ENCODE measurements at places on chromosomes 7 and 10. TPM values are rescaled to one million over a fixed set of nuclear protein-coding genes. Genes with fewer than 3 reads are reported as not detected.

DNA sequence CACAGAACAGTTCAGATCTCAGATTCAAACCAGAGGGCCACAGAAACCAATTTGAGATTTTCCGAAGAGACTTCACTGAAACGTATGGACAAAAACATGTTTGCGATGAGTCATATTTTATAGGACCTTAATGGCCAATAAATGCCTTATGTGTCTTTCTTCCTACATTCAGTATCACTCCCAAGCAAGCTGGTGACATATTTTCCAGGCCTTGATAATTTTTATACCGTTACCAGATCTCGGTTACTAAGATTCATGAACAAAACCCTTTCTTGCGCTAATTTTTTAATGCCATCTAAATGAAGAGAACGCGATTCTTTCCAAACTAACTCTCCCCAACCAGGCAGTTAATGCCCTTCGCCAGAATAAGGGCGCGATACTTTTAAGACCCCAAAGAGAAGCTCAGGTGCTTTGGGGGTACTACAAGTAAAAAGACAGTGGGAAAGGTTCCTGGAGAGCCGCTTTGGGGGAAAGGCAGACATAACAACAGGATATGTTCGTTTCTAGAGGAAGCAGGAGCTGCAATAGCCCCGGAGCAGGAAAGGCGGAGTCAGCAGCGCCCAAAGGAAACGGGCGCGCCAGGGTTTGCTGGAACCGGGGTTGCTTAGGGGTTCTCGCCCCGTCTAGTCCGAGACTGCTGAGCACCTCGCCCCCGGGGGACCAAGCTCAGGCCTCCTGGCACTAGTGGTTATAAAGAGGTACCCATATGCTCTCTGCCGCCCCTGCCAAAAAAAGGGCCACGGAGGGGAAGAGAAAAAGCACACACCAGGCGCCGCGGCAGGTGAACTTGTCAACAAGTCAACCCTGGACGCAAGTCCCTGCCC is 884 bp downstream of the ICA1 start:
- DNase-seq, result peak; percentile 92

DNA sequence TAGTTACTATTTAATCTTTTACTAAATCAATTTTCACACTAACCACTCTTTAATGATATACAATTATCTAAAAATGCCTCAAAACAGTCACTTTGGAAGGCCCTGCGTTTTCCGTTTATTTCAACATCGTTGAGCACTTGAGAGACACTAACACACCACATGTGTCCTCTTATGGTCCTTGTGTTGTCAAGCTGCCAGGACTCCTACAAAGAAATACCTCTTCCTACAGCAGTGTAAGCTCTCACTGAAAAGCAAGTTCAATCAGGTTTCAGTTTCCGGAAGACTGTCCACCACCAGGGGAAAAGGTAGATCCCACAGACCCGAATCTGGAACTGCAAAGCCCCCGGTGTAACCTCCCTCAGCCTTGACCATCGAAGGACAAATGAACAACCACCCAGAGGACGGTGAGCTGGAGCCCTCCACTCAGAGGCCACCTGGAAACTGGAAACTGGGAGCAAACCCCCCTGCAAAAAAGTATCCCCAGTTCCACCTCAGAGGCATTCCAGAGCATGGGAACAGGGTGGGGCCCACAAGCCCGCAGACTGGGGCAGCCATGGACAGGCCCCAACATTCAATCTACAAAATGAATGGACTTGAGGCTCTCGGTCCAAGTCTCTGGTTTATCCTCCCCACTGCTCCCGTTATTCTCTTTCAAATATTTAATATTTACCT is 37.6 kb downstream of the KCNH2 start:
- DNase-seq, result no peak

Gene KCNMA1
- total RNA-seq, result 14.8 TPM

- peak; percentile 82 for DNase-seq
Measured at GRCh38 chr7:13990319-13990983, 985 bp upstream of the ETV1 start.

GRCh38 chr7:25855854-25856782 is 295.9 kb upstream of the NFE2L3 start:
- DNase-seq, result no peak

GRCh38 chr10:96995851-96996250 is 163.8 kb downstream of the LCOR start:
- DNase-seq, result no peak

DNA sequence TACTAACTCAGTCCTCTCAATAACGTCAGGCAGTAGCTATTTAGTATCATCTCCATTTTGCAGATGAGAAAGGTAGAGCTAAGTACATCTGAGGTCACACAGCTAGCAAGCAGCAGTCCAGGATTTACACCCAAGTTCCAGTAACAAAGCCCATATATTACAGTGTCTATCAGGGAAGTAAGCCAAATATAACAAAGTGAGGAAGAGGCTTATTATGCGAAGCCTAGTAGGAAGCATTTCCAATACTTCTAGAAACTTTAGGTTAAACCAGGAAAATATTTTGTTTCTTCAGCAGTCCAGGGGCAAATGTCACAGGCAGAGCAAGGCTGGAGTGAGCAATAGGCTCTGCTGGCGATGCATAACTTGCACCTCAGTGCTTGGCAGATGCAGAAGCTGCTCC is 53.9 kb downstream of the NOC3L start:
- no peak for DNase-seq

DNA sequence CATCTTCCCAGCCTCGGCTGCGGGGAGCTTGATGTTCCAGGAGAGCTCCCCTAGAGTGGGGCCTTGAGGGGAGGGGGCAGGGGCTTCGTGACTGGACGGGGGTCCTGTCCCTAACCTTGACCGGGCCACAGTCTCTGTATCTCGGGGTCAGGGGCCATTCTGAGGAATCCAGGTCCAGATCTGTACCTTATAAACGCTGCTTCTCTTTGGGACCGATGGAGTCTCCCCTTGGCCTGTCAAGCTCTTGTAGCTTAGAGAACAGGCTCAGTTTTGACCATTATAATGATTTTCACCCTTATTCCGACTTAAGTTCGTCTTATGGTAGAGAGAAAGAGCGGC is 831 bp downstream of the ZKSCAN5 start:
- no peak for DNase-seq

GRCh38 chr7:87581723-87582122 is 19.0 kb downstream of the ABCB1 start:
- DNase-seq, result no peak

Gene PRKRIP1
- 18.8 TPM for total RNA-seq

Gene SYCE1
- 0.90 TPM for total RNA-seq

GRCh38 chr7:157309988-157310668 is 26.7 kb upstream of the DNAJB6 start:
- no peak for DNase-seq

DNA sequence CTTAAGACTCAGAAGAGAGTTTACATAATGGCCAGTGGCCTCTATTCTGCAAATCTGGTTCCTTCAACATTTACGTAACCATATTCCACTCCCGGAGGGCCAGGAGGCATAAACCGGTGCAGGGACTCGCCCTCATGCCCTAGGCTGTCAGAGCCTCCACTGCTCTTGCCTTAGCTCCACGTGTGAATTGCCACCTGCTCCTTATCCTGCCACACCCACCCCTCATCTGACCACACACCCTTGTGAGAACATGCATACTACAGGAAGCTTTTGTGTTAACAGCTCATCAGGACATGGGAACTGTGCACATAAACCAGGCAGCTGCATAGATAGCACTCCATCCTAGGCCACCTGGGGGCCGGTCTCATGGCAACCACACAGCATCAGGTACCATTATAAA is 146.7 kb upstream of the PFKP start:
- DNase-seq, result no peak

- DNase-seq, result no peak
Measured at GRCh38 chr7:134284952-134285351, 31.8 kb downstream of the SLC35B4 start.

Gene CLCN1
- 0.08 TPM for total RNA-seq

DNA sequence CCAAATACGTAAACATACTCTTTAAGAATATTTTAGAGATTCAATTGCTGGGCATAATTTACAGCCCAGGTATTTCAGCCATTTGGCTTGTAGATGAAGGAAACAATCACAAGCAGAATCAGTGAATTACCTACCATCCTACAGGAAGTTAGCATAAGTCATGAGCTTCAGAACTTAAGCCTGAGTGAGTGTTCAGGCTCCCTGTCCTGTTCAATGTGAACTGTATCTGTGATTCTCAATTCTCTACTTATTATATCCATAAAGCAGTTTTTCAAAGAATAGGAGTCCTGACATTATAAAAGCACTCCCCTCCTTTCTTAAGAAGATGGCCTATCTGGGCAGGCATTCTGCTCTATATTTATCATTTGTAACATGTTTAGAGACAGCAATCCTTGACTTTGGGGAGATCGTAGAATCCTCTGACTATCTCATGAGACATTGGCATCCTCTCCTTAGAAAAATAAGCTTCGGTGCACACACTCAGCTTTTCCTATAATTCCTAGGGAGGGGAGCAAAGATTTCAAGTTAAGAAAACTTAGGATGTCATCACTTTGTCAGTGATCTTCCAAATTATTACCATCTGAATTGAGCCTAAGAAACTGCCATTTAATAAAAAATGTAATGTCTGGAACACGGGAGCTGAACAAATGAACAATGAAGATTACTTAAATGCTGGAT is 645.2 kb upstream of the IGFBP3 start:
- no peak for DNase-seq

DNA sequence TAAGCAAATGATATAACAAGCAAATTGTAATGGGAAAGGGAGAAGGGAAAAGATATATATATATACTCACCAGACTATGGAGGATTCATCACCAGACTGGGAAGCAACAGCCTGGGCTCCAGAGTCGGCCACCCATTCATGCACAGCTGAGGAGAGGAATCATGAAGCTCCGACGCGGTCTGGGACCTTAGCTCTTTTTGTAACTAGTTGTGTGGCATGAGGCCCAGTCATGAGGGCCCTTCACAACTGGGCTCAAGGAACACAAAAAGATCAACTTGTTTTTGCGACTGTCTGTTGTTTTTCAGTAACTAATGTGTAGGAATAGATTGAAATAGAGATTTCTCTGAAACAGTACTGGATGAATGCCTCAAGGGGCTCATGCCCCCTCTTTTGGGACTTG is 911.2 kb downstream of the TYW1 start:
- no peak for DNase-seq

GRCh38 chr10:131933016-131933695 is 32.3 kb downstream of the PPP2R2D start:
- DNase-seq, result no peak

Gene FXYD4
- total RNA-seq, result 6.0 TPM

DNA sequence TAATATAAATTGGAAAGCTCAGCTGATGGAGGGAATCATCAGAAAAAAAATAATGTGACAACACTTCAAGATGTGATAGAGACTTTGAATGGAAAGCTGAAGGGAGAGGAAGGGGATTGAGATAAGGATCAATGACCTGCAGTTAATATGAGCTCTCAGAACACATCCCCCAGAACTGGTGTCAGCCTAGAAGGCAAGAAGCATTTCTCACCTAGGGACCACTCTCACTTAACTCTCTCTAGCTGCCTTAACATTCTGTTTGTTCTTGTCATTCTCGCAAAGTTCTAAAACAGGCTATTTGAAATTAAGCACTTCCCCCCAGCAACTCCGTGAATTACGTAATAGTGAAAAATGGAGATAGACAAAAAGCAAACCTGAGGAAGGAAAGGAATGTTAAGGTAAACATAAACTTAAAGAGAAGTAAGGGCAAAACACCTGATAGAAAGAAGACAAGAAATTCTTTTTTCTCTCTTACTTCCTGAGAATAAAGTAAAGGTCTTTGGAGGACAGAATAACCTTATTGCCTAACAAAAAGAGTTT is 1.2 kb upstream of the MPP7 start:
- DNase-seq, result no peak

GRCh38 chr10:122859527-122859926 is 13.9 kb upstream of the CUZD1 start:
- DNase-seq, result no peak

- DNase-seq, result no peak
Measured at GRCh38 chr7:80106498-80107113, 28.0 kb upstream of the GNAI1 start.

- no peak for DNase-seq
Measured at GRCh38 chr7:22351329-22351692, 5.6 kb downstream of the RAPGEF5 start.

DNA sequence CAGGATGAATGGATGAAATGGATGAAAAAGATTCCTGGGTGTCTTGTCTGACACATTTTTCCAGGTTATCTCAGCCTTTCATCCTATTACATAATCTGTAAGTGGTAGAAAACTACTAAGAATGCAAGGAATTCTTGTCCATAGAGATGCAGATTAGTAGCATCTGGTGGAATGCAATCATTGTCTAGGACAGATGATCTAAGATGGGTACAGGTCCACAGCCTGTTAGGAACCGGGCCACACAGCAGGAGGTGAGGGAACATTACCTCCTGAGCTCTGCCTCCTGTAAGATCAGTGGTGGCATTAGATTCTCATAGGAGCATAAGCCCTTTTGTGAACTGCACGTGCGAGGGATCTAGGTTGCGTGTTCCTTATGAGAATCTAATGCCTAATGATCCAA is 225.0 kb downstream of the CALN1 start:
- DNase-seq, result no peak

- no peak for DNase-seq
Measured at GRCh38 chr10:94129393-94130130, 135.8 kb downstream of the PLCE1 start.

- no peak for DNase-seq
Measured at GRCh38 chr7:106057204-106057961, 54.7 kb downstream of the SYPL1 start.
